AML-193 (cell line): ENCODE measurements at places on chromosomes 2 and 18.

DNA sequence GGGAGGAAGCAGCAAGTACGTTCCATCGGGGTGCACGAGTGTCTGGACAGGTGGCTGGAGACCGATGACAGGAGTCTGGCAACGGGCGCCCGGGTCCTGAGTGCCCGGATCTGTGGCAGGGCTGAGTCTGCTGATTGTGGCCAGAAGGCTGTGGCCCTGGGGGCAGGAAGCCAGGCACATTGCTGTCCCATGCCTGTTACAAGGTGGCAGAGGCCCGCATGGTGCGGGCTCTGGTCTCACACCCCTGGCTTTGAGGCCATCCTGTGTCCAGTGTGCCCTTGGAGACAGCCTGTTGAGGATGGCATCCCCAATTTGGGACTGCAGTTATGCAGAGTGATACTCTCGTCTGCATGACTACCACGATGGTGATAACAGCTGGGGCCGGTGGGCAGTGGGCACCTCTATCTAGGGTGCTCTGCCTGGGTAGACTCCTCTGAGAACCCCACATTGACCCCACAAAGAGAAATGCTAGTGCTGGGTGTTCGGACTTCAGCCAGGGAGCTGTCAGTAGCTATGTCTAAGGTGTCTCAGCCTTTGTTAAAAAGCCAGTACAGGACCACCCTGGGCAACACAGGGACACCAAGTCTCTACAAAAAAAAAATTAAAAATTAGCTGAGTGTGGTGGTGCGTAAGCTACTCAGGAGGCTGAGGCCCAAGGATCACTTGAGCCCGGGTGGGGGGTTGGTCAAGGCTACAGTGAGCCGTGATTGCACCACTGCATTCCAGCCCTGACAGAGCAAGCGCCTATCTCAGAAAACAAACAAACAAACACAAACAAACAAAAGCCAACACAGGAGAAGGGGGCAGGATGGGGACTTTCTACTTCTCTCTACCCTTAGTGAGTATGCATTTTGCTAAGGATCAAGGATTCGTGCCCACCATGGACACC lies 88.3 kb downstream of the RHOB start:
- DNase-seq, result no peak

DNA sequence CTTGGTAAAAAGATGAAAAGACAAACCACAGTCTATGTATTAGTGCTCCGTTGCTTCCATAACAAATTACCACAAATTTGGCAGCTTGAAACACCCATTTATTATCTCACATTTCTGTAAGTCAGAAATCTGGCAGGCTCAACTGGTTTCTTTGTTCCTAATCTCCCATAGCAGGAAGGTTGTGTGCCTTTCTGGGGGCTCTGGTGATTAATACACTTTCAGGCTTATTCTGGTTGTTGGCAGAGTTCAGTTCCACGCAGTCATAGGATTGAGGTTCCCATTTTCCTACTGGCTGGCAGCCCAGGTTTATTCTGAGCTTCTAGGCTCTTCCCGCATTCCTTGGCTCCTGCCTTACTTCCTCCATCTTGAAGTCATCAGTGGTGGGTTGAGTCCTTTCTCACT lies 189.3 kb downstream of the ANAPC1 start:
- DNase-seq, result no peak

GRCh38 chr2:56369316-56369715 lies 185.5 kb downstream of the CCDC85A start:
- no peak for DNase-seq

- no peak for DNase-seq
These were observed 4.8 kb upstream of the PDIA6 start for GRCh38 chr2:10817413-10817812.

DNA sequence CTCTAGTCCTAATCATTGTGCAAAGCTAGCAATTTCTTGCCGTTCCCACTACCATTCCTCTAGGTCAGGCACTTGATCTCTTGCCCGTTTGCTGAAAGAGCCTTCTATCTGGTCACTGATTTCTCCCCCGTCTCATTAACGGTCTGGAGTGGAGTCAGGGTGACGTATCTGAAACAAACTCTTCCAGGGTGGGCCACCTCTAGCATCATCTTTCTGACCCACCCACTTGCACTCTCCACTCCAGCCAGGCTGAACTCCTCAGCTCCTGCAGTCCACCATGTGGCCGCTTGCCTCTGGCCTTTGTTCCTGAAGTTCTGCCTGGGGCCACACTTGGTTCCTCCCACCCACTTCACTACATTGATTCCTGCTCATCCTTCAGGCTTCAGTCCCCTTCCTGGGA lies 13.3 kb downstream of the BCL2 start:
- no peak for DNase-seq

DNA sequence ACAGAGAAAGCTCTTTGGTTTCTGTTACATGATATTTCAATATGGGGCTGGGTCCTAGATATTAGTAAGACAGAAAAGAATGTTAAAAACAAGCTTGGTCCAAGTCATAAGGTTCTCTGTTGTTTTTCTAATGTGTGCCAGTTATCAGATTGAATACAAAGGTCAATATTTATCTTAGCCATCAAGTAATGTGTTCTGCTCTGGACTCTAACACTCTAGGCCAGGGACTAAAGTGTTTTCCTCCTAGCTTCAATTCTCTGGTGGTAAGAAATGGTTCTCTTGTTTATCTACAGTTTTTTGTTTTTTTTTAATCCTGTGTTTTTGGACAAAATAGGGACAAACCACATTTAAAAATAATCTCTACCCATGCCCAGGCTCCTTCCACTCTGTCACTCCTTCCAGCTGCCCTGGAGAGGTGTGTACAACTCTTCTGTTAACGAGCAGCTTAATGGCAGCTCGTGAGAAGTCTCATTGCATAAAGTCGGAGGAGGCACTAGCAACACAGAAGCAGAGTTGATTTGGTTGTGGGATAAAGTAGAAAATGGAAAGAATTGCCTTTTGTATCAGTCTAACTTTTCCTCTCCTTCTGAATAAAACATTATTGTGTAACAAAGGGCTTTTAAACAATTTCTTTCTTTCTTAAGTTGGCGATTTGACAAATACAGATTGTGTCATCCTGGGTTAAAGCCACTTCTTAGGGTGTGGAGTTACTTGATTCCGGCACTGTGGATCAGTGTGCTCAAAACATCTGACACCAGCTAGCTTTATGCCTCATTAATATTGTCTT lies 8.0 kb upstream of the SESTD1 start:
- DNase-seq, result no peak

DNA sequence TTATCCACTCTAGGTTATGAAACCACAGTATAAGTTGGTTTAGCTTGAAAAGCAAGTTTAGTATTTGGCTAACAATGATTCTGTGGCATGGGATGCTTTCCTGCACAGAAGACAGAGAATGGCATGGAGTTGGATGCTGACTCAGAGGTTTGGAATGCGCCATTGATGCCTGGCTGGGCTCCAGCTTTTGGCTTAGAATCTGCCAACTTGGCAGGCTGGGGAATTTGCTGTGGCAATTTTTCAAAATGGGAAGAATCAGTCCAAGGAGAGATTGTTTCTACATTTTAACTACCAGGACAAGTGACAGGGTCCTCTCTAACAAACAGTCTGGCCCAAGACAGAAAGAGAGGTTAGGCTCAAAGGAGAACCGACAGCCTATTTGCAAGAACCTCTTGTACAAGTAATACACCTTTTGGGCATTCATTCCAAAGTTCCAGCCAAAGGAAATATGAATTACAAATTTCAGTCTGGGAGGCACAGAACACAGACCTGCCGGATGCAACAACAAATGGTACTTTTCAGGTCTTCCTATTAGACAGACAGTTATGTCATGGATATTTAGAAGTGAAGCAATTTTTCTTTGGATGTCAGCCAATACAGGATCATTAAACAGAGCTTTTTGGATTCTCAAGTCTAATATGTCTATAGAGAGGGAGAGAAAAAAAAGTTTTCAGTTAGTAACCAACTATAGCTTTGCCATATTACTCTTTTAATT lies 1027.7 kb downstream of the TMEM182 start:
- DNase-seq, result no peak

GRCh38 chr2:109377976-109378375 lies 235.8 kb downstream of the SEPTIN10 start:
- no peak for DNase-seq

DNA sequence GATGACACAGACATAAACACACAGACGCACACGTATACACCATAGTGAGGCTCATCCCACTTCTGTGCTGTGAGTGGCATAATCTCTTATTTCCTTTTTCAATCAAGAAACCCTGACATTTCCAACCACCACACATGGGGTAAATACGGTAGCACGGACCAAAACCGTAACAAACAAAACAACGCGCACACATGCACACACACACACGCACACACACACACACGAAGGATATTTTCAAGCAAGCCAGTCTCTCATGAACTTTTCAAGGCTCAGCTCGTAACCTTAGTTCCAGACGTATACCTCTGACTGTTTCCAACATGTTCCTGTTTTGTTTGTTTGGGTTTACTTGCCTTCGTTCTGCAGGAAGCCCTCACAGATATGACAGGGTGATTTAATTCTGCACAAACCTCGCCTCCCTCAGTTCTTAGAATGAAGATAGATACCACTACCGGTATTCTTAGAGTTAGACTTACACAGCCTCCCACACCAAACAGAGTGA lies 119.8 kb downstream of the BCL2 start:
- no peak for DNase-seq

GRCh38 chr18:47754311-47755101 lies 176.0 kb downstream of the SMAD2 start:
- peak; percentile 37 for DNase-seq

GRCh38 chr2:217383620-217384019 lies 523.8 kb upstream of the TNP1 start:
- DNase-seq, result no peak

DNA sequence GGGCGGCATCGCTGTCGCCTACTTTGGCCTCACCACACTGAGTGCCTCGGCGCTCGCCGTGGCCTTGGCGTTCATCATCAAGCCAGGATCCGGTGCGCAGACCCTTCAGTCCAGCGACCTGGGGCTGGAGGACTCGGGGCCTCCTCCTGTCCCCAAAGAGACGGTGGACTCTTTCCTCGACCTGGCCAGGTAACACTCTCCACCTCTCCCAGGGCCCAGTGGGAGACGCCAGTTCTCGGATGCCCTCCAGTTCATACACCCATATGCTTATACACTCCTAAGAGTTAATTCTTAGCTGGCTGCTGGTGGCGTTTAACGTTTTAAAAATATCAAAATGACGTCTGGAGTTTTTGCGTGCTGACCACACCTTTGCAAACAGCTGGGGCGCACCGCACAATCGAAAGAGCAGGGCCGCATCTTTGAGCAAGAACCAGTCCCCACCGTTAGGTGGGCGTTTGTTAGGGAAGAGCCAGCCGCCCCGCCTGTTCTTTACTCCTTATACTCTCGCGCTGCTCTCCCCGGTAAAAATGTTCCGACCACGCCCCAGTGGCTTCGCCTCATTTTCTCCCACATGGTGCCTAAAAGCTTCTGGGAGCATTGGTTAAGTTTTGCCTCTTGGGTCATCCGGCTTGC lies 899 bp downstream of the SLC1A4 start:
- no peak for DNase-seq

DNA sequence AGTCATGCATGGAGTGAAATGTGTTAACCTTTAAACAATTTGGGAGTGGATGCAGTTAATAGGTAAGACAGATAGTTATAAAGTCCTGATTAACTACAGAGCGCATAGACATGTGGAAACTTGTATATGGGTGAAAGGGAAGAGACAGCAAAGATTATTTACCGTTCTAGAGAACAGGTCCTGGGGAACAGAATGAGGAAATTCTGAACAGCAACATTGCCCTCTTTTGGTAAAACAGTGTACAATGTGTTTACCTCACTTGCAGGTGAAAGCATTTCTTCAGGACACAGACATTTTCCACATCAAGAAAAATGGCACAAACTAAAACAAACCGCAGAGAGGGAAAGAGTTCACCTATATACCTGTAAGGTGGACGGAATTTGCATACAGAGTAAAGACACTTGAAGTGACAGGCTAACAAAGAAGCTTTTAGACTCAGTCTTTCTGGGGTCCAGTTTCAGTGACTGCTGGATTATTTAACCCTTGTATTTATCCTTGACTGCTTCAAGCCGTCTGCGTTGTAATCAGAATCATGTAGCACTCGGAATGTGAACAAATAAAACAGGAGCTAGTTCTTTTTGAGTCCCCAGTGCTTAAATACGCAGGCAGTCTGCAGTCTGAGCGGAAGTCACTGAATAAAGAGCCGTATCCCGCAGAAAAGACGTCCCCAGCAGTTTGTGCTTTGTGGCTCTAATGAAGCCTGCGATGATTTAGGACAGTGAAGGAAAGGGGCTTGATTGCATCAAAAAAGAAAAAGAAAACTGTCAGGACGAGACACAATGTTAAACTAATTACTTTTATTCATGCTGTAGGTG lies 364.8 kb upstream of the GALNT5 start:
- DNase-seq, result peak; percentile 17

DNA sequence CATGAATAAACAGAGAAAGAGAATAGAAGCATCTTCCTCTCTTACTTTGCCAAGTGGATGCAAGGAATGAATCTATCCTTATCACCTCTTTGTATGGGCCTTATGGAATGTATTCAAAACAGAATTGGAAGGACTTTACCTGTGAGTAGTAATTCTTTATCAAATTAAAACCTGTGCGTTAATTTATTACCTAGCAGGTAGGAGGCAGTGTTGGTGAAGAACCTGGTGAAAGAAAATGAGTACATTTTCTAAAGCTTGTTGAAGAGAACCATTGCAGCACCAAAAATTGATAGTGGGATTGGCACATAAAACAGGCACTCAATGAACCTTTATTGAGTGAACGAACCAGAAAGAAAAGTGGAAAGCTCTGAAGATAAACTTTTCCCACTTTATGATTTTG lies 1302.1 kb upstream of the CELF4 start:
- no peak for DNase-seq

DNA sequence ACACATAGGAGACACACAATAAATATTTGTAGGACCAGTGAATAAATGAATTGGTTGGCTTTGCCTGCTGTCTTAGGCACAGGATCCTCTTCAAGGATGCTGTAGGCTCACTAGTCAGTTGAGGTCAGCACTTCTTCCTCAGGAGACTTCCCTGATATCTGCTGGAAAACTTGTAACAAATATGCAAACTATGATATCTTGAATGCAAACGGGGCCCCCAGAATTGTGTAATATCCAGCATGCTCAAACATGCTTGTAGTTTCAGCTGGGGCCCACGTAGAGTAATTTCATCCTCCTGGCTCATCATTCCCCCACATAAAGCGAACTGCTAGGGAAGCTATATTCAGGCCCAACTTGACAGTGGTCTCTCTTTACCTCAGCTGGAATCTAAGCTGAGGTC lies 43.6 kb downstream of the POLE4 start:
- DNase-seq, result no peak

DNA sequence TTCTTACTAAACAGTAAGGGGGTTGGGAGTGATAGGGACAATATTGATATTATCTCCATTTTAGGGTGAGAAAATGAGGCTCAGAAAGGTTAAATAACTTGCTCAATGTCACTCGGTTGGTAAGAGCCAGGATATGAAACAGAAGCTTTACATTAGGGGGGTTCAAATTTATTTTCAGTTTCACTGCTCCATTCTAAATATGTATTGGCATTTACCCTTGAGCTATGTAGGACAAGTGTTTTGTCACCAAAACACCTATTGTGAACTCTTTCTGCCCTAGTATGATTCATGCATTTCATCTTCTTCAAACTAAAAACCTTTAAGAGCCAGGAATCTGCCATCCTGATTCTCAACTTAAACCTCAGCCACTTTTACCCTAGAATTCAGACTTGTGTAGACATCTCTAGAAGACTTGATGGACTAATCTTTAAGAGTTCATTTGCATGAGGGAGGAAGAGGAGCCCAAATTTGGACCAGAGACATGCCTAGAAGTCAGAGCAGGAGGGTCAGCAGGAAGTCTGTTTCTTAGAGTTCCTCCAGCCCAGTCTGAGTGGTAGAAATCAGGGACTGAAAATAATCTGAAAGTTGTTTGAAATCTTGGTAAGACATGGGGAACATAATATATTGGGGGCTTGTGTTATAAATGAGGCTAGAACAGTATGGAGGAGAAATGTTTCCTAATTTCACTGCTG lies 129.4 kb upstream of the ATP5MC3 start:
- DNase-seq, result no peak
